B cell (primary cell): ENCODE measurements at places on chromosomes 5 and 9. TPM values are rescaled to one million over a fixed set of nuclear protein-coding genes. Genes with fewer than 3 reads are reported as not detected.

- H3K4me1 ChIP-seq, result no peaks in the 10 kb centered on the region
- no peak overlapping the region for H3K27ac ChIP-seq
- H3K4me3 ChIP-seq, result no peak overlapping the region
- H3K36me3 ChIP-seq, result no peaks in the 10 kb centered on the region
- DNase-seq, result no peak
- no peaks in the 10 kb centered on the region for H3K27me3 ChIP-seq
These were observed 181.6 kb upstream of the DMRTA1 start for GRCh38 chr9:22265038-22265437.

- peaks cover 22% of the 10 kb centered on the region for H3K27me3 ChIP-seq
- H3K4me3 ChIP-seq, result no peak overlapping the region
- no peaks in the 10 kb centered on the region for H3K36me3 ChIP-seq
- no peak overlapping the region for H3K27ac ChIP-seq
- H3K4me1 ChIP-seq, result peaks cover 13% of the 10 kb centered on the region
- DNase-seq, result no peak
These were observed 101.1 kb downstream of the RGS3 start for GRCh38 chr9:113564498-113565237.

DNA sequence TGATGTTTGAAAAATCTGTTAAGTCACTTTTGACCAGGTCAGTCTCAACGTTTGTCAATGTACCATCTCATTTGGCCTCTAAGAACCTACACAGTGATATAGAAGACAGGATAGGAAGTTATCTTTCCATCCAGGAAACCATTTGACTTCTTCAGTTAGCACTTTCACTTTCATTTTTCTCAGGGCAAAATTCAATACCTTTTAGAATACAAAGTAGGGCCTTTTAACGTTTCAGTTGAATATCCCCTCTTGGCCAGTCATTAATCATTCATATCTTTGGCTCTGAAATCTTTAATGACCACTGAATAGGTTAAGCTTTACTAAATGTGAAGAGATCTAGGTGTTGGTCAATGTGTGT lies 101.1 kb upstream of the GNAQ start:
- no peaks in the 10 kb centered on the region for H3K36me3 ChIP-seq
- no peak overlapping the region for H3K4me3 ChIP-seq
- H3K4me1 ChIP-seq, result no peaks in the 10 kb centered on the region

- H3K4me3 ChIP-seq, result no peak overlapping the region
- no peak overlapping the region for H3K27ac ChIP-seq
- H3K27me3 ChIP-seq, result peaks cover 18% of the 10 kb centered on the region
- H3K36me3 ChIP-seq, result no peaks in the 10 kb centered on the region
- no peak for DNase-seq
- peaks cover 9% of the 10 kb centered on the region for H3K4me1 ChIP-seq
These were observed 1.3 kb downstream of the ENHO start for GRCh38 chr9:34521406-34522045.

DNA sequence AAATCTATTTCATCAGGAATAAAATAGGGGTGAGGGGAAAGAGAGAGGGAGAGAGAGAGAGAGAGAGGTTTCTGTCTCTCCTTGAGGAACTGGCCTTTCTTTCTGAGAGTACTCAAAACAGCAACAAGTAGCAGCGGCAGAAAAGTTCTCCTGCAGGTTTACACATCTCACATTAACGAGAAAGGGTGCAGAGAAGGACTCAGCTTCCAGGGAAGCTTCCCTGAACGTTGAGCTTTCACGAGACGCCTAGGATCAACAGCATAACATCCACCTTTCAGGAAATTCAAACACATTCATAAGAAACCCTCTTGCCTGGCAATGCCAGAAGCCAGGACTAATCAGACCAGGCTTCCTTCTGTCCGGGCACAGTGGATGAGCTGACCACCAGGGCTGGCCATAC lies 162.9 kb downstream of the ZDHHC21 start:
- no peaks in the 10 kb centered on the region for H3K4me1 ChIP-seq
- H3K27me3 ChIP-seq, result no peaks in the 10 kb centered on the region
- no peak for DNase-seq
- no peaks in the 10 kb centered on the region for H3K36me3 ChIP-seq
- no peak overlapping the region for H3K27ac ChIP-seq
- no peak overlapping the region for H3K4me3 ChIP-seq

GRCh38 chr5:100276071-100276470 lies 259.1 kb upstream of the FAM174A start:
- H3K36me3 ChIP-seq, result no peaks in the 10 kb centered on the region
- DNase-seq, result no peak
- H3K4me3 ChIP-seq, result no peak overlapping the region
- no peaks in the 10 kb centered on the region for H3K27me3 ChIP-seq
- H3K4me1 ChIP-seq, result no peaks in the 10 kb centered on the region

DNA sequence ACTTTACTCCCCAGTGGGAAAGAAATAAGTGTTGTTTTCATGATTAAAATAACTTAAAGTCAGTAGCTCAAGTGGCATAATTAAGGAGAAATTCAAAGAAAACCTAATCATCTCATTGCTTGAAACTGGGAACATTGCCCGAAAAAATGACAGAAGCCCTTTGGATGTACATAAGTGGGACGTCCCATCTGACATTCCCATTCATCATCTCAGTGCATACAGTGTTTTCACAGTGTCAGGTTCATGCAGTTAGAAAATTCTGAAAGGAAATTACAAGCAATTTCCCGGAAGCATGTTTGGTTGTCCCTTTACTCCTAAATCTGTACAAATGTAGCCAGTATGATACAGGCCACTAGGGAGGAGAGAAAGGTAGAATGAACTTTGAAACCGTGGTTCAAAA lies 95.6 kb downstream of the ADAMTS16 start:
- no peaks in the 10 kb centered on the region for H3K36me3 ChIP-seq
- H3K27me3 ChIP-seq, result no peaks in the 10 kb centered on the region
- H3K4me1 ChIP-seq, result no peaks in the 10 kb centered on the region
- DNase-seq, result no peak
- no peak overlapping the region for H3K27ac ChIP-seq

- no peaks in the 10 kb centered on the region for H3K36me3 ChIP-seq
- no peak overlapping the region for H3K27ac ChIP-seq
- DNase-seq, result no peak
- H3K27me3 ChIP-seq, result no peaks in the 10 kb centered on the region
These were observed 93.8 kb downstream of the ADAMTS2 start for GRCh38 chr5:179251276-179251969.

- H3K4me1 ChIP-seq, result no peaks in the 10 kb centered on the region
- DNase-seq, result no peak
- H3K27me3 ChIP-seq, result no peaks in the 10 kb centered on the region
- H3K4me3 ChIP-seq, result no peak overlapping the region
- H3K27ac ChIP-seq, result no peak overlapping the region
These were observed 72.4 kb downstream of the CTSL start for GRCh38 chr9:87798261-87798833.

GRCh38 chr9:16252616-16253015 lies 617.9 kb downstream of the BNC2 start:
- H3K27me3 ChIP-seq, result no peaks in the 10 kb centered on the region
- no peak for DNase-seq
- no peak overlapping the region for H3K27ac ChIP-seq
- H3K4me1 ChIP-seq, result no peaks in the 10 kb centered on the region

GRCh38 chr9:25310961-25311360 lies 367.3 kb downstream of the TUSC1 start:
- no peaks in the 10 kb centered on the region for H3K36me3 ChIP-seq
- H3K27me3 ChIP-seq, result no peaks in the 10 kb centered on the region
- DNase-seq, result no peak

- no peak overlapping the region for H3K27ac ChIP-seq
- H3K36me3 ChIP-seq, result no peaks in the 10 kb centered on the region
- H3K27me3 ChIP-seq, result no peaks in the 10 kb centered on the region
- DNase-seq, result no peak
- H3K4me3 ChIP-seq, result no peak overlapping the region
These were observed 48.6 kb upstream of the UNC5A start for GRCh38 chr5:176761755-176762154.

- no peaks in the 10 kb centered on the region for H3K4me1 ChIP-seq
- no peak overlapping the region for H3K4me3 ChIP-seq
- no peaks in the 10 kb centered on the region for H3K27me3 ChIP-seq
- no peak for DNase-seq
- H3K36me3 ChIP-seq, result no peaks in the 10 kb centered on the region
These were observed 114.3 kb downstream of the KCTD16 start for GRCh38 chr5:144284931-144285502.

DNA sequence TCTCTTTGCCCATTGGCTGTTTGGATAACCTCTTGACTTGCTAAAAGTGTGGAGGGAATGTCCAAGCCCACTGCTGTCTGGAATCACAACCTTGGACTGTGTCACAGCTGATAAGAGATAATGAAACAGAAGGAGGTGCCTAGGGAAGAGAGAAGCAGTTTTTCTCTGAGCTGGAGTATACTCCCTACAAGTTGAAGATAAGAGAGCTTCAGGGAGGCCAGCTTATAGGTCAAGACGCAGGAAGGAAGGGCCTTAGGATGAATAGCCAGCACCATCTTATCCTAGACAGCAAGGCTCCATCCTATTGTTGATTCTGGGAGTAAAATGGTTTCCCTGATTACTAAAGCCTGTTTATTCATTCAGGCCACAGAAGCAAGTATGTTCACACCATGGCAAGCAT lies 244.7 kb downstream of the NPR3 start:
- no peaks in the 10 kb centered on the region for H3K27me3 ChIP-seq
- DNase-seq, result no peak
- H3K36me3 ChIP-seq, result no peaks in the 10 kb centered on the region
- no peak overlapping the region for H3K4me3 ChIP-seq

GRCh38 chr5:109786206-109786855 lies 96.6 kb downstream of the MAN2A1 start:
- no peak overlapping the region for H3K4me3 ChIP-seq
- no peak overlapping the region for H3K27ac ChIP-seq
- H3K36me3 ChIP-seq, result peaks cover 5% of the 10 kb centered on the region
- DNase-seq, result no peak
- H3K4me1 ChIP-seq, result no peaks in the 10 kb centered on the region

- H3K27ac ChIP-seq, result no peak overlapping the region
- no peak overlapping the region for H3K4me3 ChIP-seq
- H3K27me3 ChIP-seq, result no peaks in the 10 kb centered on the region
- no peak for DNase-seq
- no peaks in the 10 kb centered on the region for H3K36me3 ChIP-seq
- no peaks in the 10 kb centered on the region for H3K4me1 ChIP-seq
These were observed 144.6 kb downstream of the CCDC171 start for GRCh38 chr9:15697446-15697851.

DNA sequence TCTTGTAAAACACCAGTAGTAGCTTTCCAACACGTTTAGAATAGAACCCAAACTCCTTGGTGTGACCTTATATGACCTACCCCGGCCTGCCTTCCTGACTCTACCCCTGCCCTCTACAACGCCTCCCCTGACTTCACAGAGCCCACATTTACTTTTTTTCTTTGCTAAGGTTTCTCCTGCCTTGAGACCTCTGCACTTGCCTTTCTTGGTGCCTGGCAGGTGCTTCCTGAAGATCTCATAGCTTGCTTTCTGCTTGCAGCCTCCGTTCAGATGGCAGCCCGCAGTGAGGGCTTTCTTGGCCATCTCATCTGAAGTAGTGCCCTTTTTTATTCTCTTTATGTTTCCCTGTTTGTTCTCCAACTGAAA lies 24.3 kb downstream of the NUP214 start:
- H3K4me1 ChIP-seq, result no peaks in the 10 kb centered on the region
- H3K27me3 ChIP-seq, result no peaks in the 10 kb centered on the region
- H3K4me3 ChIP-seq, result no peak overlapping the region
- no peak overlapping the region for H3K27ac ChIP-seq

GRCh38 chr5:77644371-77645157 lies 6.1 kb upstream of the OTP start:
- H3K27ac ChIP-seq, result no peak overlapping the region
- H3K4me3 ChIP-seq, result peak overlapping the region; percentile 2
- no peaks in the 10 kb centered on the region for H3K36me3 ChIP-seq
- peaks cover 51% of the 10 kb centered on the region for H3K4me1 ChIP-seq
- peaks cover 79% of the 10 kb centered on the region for H3K27me3 ChIP-seq

- no peak overlapping the region for H3K27ac ChIP-seq
- no peaks in the 10 kb centered on the region for H3K27me3 ChIP-seq
- H3K4me1 ChIP-seq, result no peaks in the 10 kb centered on the region
These were observed 124.1 kb upstream of the KCNN2 start for GRCh38 chr5:114237766-114238165.

GRCh38 chr9:127561491-127562278 lies 50.4 kb upstream of the STXBP1 start:
- H3K27me3 ChIP-seq, result peaks cover 5% of the 10 kb centered on the region
- DNase-seq, result no peak
- H3K4me1 ChIP-seq, result peaks cover 11% of the 10 kb centered on the region
- H3K36me3 ChIP-seq, result no peaks in the 10 kb centered on the region
- no peak overlapping the region for H3K27ac ChIP-seq

DNA sequence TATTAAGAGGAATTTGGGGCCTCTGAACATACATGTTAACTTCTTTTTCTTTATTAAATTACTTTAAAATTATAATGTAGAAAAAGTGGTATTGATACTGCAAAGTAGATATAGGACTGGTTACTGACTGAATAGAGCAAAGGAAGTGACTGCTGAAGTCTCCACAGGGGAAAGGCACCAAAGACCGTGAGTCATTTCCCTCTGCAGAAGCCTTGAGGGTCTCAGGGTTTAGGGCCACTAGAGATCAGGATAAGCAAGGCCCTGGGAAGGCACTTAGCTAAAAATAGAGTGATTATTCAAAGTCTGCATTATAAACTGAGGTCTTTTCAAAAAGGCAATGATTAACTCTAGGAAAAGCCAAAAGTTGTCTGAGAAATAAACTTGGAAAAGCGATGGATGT lies 44.7 kb upstream of the ITGA1 start:
- no peaks in the 10 kb centered on the region for H3K36me3 ChIP-seq
- H3K4me1 ChIP-seq, result no peaks in the 10 kb centered on the region
- H3K27me3 ChIP-seq, result no peaks in the 10 kb centered on the region
- DNase-seq, result no peak

GRCh38 chr5:181127456-181127855 lies 3.5 kb downstream of the OR2V1 start:
- peaks cover 19% of the 10 kb centered on the region for H3K27me3 ChIP-seq
- no peak for DNase-seq
- H3K36me3 ChIP-seq, result no peaks in the 10 kb centered on the region
- H3K27ac ChIP-seq, result no peak overlapping the region
- no peak overlapping the region for H3K4me3 ChIP-seq
- H3K4me1 ChIP-seq, result no peaks in the 10 kb centered on the region

DNA sequence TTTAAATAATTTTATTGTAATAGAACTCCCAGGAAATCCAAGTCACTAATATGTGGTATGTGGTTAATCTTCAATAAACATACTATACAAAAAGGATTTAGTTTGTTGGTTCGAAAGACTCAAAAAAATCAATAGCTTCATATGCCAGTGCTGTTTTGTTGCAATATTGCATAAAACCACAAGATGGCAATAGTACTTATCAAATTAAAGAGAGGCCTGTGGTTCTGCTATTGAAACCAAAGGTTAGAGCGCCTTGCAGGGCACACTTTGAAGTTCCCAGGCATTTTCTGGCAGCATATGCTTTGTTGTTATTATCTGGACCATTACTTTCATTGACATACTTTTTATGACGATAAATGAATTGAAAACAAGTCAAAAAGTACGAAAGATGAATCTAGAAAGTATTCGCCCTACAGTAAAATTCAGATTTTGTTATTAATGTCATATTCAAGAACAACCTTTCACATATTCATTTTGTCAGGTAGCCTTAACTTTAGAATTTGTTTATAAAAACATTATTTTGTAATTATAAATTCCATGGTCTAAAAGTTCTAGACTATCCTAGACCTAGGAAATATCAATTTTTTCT lies 316.3 kb downstream of the MCTP1 start:
- peak; percentile 56 for DNase-seq
- H3K36me3 ChIP-seq, result no peaks in the 10 kb centered on the region
- no peak overlapping the region for H3K27ac ChIP-seq
- H3K27me3 ChIP-seq, result no peaks in the 10 kb centered on the region
- no peak overlapping the region for H3K4me3 ChIP-seq

MSX2 gene
- not detected in 2 replicates for total RNA-seq

PCDHGA8 gene
- total RNA-seq, result 1.2 and 1.3 TPM in 2 replicates

ENTPD2 gene
- not detected in 2 replicates for total RNA-seq

LRRTM2 gene
- not detected in 2 replicates for total RNA-seq

NEUROG1 gene
- total RNA-seq, result not detected in 2 replicates

MZB1 gene
- total RNA-seq, result 71.8 and 72.2 TPM in 2 replicates

CA9 gene
- not detected in 2 replicates for total RNA-seq

TEX48 gene
- total RNA-seq, result not detected in 2 replicates
